GM19239 (cell line): ENCODE measurements at places on chromosomes 4 and X.

- no peak for DNase-seq
Observed at GRCh38 chr4:61446941-61447340, 246.8 kb downstream of the ADGRL3 start.

DNA sequence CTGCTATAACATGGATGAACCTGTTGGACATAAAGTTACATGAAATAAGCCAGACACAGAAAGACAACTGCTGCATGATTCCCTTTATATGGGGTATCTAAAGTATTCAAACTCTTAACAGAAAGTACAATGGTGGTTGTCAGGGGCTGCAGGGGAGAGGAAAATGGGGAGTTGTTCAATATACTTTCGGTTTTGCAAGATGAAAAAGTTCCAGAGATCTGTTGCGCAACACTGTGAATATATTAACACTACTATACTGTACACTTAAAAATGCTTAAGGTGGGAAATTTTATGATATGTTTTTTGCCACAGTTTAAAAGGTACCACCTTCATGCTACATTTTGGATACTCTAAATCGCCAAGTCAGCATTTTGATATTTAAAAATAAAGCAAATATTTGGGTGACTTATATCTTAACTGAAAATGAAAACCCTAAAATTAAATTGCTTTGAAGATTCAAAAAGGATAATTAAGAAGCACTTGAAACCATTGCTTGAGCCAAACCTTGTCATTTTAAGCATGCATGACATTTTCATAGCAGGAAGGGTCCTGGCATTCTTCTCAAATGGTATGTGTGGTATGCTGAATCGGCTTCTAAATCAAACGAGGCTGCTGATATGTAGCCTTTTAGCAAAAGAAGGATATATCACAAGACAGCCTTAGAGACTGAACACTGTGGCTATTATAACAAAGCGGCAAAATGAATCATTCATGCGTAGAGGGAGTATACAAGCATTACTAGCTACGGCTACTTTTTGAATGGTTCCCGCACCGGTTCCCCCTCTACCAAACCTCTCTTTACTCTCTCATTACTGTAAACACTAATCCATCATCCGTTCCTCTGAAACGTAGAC is 607.1 kb upstream of the DIPK2B start:
- no peak for DNase-seq

GRCh38 chrX:53084863-53085262 is 2.7 kb downstream of the TSPYL2 start:
- DNase-seq = no peak

GRCh38 chr4:114654592-114654991 is 56.0 kb downstream of the UGT8 start:
- no peak for DNase-seq

GRCh38 chr4:143273160-143273917 is 63.3 kb upstream of the GAB1 start:
- DNase-seq = no peak

DNA sequence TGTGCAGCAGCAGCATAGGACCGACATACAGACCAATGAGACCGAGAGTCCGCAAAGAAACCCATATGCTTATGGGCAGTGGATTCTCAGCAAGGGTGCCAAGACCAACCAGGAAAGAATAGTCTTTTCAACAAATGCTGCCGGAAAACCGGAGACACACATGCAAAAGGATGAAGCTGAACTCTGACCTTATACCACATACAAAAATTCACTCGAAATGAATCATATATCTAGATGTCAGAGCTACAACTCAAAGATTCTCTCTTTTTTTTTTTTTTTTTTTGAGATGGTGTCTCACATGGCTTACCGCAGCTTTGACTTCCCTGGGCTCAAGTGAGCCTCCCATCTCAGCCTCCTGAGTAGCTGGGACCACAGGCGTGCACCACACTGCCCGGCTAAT is 16.0 kb upstream of the MXD4 start:
- no peak for DNase-seq

GRCh38 chrX:101417981-101418841 is 10.2 kb downstream of the HNRNPH2 start:
- DNase-seq = no peak

DNA sequence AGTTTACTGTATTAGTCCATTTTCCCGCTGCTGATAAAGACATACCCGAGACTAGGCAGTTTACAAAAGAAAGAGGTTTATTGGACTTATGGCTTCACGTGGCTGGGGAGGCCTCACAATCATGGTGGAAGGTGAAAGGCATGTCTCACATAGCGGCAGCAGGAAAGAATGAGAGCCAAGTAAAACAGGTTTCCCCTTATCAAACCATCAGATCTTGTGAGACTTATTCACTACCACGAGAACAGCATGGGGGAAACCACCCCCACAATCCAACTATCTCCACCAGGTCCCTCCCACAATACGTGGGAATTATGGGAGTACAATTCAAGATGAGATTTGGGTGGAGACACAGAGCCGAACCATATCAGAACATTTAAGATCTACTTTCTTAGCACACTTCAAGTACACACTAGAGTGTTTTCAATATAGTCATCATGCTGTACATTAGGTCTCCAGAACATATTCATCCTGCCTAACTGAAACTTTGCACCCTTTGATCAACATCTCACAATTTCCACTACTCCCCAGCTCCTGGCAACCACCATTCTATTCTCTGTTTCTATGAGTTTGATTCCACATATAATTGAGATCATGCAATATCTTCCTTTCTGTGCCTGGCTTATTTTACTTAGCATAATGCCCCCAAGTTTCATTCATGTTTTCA is 341.0 kb downstream of the ARHGAP24 start:
- no peak for DNase-seq

DNA sequence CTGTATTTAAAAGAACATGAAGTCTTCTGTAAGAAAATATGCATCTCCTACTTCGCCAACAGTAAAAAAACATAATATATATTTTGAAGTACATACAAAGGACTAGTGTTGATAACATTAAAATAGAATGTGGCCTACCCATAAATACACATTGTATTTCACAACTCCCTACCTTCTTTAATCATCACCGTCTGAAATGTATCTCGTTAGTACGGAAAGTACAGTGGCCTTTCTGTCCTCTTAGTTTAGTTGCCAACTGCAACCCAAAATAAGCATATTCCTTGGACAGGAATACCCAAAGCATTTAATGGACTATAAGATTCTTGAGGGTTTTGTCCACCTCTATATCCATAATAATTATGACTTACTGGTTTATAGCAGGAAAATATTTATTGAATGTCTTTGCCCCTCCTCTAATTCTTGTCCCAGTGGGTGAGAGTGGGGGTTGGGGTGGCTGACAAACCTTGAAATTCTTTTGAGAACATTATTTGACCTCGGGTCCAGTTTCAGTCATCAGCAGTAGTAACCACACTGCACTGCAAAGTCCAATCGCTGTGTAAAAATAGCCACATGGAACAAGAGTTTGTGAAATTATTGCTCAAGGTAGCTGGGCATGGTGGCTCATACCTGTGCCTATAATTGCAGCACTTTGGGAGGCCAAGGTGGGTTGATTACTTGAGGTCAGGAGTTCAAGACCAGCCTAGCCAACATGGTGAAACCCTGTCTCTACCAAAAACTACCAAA is 474.5 kb downstream of the KLHL13 start:
- DNase-seq = no peak

DNA sequence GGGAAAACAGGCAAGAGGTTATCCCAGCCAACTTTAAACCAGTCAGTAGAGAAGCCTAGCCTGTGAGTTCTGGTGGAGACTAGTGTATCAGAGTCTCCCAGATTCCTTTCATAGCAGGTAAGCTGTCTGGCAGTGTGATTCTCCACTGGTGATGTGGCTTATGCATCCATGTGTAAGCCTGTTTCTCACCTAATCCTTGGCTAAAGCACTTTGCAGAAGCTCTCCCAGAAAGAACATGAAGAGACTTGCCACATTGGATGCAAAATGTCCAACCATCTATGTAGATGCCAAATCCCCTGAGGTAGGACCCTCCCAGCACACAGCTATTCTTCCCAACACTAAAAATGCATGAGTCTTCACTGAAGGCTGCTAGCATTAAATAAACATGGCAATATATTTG is 111.7 kb downstream of the CHRNA9 start:
- DNase-seq = no peak

DNA sequence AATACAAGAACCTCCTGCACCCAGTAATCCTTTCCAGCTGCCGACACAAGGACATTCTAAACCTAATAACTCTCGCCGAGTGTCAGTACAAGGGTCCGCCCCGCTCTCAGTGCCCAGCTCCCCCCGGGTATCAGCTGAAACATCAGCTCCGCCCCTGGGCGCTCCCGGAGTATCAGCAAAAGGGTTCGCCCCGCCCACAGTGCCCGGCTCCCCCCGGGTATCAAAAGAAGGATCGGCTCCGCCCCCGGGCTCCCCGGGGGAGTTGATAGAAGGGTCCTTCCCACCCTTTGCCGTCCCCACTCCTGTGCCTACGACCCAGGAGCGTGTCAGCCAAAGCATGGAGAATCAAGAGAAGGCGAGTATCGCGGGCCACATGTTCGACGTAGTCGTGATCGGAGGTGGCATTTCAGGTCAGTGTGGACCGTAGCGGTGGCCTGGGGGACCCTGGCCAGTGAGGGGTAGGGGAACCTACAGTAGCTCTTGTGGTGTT is at the start of gene MAOA:
Gene MAOA, plus strand, starts transcription at position 295 of the 490 bp plus-strand sequence. Its CDS starts 43 bp downstream, at position 338.
- DNase-seq = no peak

DNA sequence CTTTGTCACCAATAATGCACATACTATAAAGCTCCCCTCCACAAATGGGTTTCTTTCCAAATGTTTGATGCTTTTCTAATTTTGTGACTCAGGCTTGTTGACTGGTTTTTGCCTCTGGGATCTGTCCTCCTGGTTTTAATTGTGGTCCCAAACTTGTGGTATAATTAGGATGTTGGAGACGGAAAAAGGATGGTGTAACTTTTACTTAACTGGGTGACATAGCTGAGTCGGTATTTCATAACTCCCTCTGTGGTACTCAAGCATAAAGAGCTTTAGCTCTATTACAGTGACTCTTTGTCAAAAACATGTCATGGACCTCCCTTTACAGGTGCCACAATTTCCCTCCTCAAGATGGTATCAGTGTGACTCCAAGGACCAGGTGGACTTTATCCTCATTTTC is 119.7 kb upstream of the RBPJ start:
- no peak for DNase-seq

DNA sequence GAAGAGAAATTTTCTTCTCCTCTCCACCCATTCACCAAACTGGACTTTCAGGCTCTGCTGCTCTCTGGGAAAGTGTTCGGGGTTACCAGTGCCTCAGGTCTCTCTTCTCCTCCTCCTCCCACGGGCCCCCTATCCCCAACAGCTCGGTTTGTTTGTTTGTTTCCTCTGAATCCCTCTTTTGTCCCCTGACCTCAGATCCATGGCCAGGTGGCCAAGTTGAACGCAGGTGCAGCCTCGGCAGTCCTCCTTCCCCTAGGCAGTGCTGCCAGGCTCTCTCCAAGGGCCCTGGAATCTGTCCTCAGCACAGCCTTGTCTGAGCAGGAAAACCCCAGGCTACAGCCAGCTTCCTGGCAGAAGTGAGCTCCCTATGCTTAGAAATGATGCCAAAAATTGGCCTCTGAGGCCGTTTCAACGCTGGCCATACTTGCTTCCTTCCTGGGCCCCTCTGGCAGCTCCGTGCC is 60.0 kb downstream of the FHDC1 start:
- no peak for DNase-seq

DNA sequence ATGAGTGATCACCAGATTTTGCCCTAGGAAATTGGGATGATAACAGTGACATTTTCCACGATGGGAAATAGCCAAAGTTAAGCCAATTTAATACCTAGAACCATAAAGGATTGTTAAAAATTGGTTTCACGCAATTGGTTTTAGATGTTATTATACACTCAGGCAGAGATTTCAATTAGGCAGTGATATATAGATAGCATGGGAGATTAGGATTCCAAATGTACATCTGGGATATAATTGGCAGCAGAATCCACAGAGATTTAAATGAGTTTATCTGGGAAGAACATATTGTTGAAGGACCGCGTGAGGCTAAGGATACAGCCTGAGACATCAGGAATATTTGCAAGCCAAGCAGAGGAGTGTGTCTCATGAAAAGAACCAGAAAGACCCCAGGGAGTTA is 351.6 kb downstream of the GPM6A start:
- DNase-seq = no peak

- DNase-seq = no peak
Observed at GRCh38 chr4:123659730-123660129, 263.1 kb downstream of the SPRY1 start.

DNA sequence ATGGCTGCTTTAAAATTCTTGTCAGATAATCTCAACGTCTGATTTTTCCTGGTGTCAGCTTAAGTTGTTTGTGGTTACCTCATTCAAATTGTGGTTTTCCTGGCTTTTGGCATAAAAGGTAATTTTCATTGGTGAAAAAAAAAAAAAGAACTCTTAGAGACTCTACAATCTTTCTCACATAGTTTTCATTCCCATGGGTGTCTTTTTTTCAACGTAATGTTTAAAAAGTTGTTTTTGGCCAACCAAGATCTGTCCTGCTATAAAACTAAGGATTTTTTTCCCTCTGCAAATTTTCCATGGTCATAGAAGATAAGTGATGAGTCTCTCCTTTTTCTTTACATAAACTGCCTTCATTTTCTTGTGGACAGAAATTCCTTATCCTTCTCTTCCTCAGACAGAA is 28.9 kb upstream of the RPS6KA6 start:
- no peak for DNase-seq

GRCh38 chr4:127479031-127479622 is 153.6 kb upstream of the INTU start:
- no peak for DNase-seq

DNA sequence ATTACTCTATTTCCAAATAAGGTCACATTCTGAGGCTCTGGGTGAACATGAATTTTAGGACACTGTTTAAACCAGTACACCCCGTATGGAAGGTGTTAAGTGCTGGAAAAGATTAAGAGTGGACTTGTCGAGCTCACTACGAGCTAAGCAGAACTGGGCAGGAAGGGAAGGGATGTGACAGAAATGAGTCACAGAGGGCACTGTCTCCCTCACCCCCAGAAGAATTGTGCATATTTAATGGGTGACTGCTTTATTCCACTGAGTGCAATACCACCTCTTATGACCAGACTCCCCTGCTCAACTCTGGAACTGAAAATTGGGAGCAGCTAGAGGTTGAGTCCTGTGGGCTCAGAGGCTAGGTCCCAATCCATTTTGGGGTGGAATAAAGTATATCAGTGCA is 187.4 kb upstream of the RPS6KA3 start:
- DNase-seq = no peak

GRCh38 chrX:131331152-131331551 is 42.0 kb upstream of the IGSF1 start:
- DNase-seq = no peak

- no peak for DNase-seq
Observed at GRCh38 chrX:133922390-133922771, 63.0 kb downstream of the GPC3 start.

DNA sequence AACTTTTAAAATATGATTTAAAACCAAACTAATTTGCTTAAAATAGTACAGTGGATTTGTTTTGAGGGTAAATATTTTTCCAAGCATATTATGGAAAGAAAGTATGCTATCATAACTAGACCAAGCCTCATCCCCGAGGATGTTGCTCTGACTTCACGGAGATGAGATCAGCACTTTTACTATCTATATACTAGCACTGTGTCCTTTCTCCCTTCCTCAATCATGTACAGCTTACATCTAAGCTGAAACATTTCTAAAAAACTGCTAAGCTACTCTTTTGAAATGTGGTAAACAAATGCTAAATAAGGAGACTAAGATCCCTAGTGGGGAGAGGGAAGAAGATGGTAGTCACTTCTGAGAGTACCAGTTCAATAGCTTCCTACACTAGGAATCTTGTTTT is 23.8 kb downstream of the AMMECR1 start:
- DNase-seq = no peak

- DNase-seq = no peak
Observed at GRCh38 chr4:108276690-108277089, 108.0 kb upstream of the LEF1 start.
